K562 (cell line): ENCODE measurements at places on chromosomes 1 and 21. TPM values are rescaled to one million over a fixed set of nuclear protein-coding genes. Genes with fewer than 3 reads are reported as not detected.

The TLR5 gene
- polyA plus RNA-seq, result 2.9 and 3.2 TPM in 2 replicates

The CFAP126 gene
- polyA plus RNA-seq, result not detected in 2 replicates

The NBPF6 gene
- polyA plus RNA-seq, result 4.0 and 4.9 TPM in 2 replicates

The HOOK1 gene
- not detected in 2 replicates for polyA plus RNA-seq

The PIK3C2B gene
- 0.27 and 0.65 TPM in 2 replicates for polyA plus RNA-seq

The SGIP1 gene
- not detected in 2 replicates for polyA plus RNA-seq

The RGS13 gene
- not detected in 2 replicates for polyA plus RNA-seq

The REN gene
- polyA plus RNA-seq, result 1.9 and 2.0 TPM in 2 replicates

DNA sequence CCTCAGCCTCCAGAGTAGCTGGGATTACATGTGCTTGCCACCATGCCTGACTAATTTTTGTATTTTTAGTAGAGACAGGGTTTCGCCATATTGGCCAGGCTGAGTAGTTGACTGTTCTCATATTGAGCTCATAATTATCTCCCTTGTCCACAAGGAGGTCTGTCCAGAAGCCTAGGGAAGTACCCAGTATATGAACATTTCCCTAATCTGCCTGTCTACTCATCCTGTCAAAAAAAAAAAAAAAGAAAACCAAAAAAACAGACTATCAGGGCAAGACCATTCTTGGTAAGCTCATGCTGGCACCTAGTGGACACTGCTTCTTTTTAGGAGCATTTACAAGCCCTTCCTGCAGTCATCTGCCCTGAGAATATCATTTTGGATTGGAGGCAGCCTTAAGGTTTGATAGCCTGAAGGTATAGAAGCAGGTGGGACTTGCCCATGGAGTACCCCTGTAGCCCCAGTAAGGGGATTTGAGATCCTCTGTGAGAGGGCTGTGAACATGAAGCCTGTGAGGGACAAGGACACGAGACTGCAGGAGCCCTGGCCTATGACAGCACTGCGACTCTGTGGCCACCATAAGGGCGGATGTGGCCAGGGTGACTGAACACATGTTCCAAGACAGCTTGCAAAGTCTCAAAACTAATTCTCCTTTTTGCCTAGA, 10.8 kb upstream of the DUSP12 start:
- peak; percentile 88 for DNase-seq

GRCh38 chr1:95994643-95995042, 726.9 kb upstream of the PTBP2 start:
- no peak for DNase-seq

DNA sequence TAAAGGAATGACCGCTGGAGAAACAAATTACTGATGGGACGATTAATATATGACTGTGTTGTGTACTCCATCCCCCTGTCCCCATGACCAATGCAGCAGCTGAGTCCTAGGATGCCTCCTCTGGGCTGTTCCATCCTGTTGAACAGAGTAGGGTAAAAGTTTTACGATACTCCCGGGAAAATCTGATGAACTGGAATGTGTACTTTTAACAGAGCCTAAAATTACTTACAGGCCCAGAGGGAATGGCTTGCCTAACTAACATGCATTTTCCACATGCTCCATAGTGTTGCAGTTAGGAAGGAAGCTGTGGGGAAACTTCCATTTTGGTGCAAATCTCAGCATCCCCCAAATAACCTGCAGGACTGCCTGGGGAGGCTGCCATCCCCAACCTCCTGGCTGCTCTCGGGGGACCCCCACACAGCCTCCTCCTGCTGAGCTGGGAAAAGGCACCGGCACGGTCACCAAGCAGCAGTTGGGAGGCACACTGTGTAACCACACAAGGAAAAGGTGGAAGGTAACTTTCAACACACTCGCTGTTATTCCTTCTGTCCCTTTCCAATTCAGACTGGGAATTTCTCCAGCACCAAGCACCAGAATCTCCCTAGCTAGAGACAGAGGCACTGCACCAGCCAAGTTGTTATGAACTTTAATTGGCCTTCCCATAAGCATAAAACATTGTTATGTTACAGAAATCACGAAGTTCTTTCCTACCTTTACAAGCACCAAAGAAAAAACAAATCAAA, 97.2 kb downstream of the BCAR3 start:
- DNase-seq, result no peak

- DNase-seq, result no peak
Measured at GRCh38 chr1:112911506-112912220, 44.3 kb downstream of the SLC16A1 start.

GRCh38 chr1:220772846-220773245, 13.9 kb upstream of the MTARC1 start:
- DNase-seq, result no peak

- no peak for DNase-seq
Measured at GRCh38 chr21:44000360-44000759, 11.7 kb upstream of the TRAPPC10 start.

- peak; percentile 65 for DNase-seq
Measured at GRCh38 chr21:44846485-44847260, 26.8 kb downstream of the PTTG1IP start.

GRCh38 chr1:156841295-156841855, 17.5 kb downstream of the INSRR start:
- DNase-seq, result no peak

DNA sequence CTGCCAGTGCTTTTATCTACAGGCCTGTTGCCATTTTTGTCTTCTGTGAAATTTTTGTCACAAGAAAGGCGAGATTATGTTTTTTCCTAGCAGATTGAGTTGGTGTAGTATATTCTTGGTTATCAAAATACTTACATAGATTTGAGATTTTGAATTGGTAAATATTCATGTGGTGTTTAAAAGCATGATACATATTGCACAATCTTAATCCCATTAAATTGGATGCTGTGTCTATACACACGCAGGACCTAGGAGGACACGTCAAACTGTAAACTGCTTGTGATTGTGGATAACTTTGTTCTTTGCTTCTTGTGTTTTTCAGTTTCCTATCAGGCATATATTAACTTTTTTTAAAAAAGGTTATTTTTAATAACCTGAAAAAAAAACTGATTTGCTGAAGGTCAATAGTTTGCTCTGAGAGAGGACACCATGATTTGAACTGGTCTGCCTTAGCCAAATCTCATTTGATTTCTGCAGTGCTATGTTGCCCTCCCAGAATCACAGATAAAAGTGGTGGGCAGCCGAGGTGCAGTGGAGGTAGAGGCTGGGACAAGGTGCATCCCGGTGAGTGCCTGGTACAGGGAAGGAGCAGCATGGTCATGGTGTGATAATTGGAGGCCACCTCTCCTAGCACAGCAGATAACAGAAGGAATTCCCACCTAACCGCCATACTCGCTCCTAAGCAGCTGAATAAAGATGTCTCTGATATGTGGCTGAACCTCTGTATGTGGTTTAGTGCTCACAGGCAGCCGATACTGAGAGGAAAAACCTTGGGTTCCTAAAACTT, 76.7 kb downstream of the LRRC8D start:
- no peak for DNase-seq

DNA sequence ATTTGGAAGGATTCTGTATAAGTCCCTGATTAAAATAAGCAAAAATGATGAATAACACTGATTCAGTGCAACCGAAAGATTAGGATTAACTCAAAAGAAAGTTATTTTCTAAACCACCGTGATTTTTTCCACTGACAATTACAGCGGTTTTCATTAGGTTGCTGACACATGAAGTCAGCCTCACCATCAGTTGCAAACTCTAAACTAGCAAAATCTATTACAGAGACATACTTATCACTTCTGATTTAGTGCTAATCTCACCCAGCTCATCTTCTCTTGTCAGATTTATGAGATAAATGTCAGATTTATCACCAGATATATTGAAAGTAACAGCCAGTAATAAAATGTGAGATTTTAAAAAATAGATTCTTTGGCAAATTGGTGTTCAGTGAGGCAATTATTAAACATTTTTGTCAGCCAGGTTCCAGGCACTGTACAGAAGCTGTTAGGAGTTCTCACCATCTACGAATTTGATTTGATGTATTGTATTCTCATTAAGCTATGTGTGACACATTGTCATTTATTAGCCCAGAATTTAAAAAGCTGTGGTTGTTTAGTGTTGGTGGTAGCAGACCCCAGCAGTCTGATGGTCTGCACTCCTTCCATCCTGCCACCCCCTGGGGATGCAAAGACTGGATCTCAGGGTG, 37.3 kb upstream of the LGALS8 start:
- no peak for DNase-seq

DNA sequence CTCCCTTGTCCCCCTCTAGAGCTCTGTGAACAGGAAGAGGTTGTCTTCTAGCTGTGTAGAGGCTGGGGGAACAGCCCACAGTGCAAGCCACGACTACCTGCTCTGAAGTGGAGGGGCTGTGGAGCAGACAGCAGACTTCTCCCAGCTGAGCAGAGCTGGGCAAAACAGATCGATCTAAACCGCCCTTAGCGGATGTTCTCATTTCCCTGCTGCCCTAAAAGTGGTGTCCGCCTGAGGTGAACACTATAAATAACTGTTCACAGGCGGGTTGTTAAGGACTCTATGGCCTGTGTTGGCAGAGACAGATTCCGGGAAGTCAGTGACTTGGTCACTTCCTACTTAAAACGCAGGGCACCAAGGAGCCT, 203.2 kb downstream of the RHOU start:
- no peak for DNase-seq

DNA sequence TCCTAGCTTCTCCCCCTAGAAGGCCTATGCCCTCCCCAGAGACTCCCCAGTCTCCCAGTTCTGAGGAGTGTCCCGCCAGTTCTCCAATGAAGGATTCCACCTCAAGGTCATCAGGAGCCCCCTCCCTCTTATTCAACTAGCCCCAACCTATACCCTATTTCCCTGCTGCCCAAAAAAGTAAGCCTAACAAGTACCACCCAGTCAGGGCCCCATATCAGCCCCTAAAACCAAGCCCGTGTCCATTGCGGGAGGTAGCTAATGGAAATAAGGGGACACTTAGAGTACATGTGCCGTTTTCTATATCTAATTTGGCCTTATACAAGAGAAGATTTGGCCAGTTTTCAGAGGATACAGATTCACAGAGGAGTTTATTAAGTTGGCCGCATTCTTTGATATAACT, 416.2 kb downstream of the MATN1 start:
- no peak for DNase-seq

- no peak for DNase-seq
Measured at GRCh38 chr1:222299524-222299923, 248.4 kb downstream of the HHIPL2 start.

DNA sequence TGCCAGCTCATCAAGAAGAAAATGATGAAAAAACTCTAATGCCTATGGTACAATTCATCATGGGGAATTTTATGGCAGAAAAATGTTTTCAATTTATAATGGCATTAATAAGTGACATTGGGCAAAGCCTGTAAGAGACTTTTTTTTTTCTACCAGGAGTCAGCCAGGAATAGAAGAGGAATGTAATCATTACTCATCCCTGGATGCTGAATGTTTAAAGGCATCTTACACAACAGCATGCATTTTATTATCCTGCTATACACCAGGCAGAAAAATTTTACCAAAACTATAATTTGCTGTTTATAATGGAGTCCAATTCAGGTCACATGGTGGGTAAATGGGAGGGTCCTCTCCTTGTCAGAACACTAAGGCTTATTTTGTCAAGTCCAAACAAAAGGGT, 189.9 kb upstream of the BEND5 start:
- no peak for DNase-seq

DNA sequence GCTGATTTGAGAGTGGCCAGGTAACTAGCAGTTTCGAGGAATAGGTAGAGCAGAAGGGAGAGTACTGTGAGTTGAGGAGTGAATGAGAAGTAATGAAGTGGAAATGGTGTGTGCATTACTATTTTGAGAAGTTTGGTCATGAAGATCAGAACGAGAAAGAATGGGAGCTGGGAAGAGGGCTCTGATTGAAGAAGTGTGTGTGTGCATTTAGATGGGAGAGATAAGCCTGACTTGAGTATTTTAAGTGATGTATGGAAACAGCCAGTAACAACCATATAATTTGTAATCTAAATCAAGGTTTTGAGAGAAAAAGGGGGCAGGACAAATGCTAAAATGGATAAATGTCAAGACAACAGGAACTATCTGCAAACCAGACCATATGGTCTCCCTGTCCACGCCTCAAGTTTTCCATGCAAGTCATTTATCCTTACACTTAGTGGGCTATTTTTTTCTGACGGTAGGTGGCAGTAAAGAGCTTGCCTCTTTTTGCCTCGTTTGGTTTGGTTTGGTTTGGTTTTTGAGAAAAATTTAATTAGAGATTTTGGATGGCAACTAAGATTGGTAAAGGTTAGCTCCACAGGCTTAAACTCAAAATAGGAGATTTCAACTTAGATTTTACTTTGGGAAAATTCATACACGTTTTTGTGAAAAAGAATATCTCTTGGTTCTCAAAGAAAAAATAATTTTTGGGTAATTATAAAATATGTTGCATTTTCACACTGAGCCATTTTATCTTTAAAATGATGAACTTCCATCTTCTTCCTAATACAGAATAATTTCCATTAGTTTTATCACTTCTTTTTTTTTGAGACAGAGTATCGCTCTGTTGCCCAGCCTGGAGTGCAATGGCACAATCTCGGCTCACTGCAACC, 9.5 kb upstream of the B3GALNT2 start:
- DNase-seq, result peak; percentile 54

- DNase-seq, result no peak
Measured at GRCh38 chr1:21205416-21205815, 28.7 kb upstream of the EIF4G3 start.

DNA sequence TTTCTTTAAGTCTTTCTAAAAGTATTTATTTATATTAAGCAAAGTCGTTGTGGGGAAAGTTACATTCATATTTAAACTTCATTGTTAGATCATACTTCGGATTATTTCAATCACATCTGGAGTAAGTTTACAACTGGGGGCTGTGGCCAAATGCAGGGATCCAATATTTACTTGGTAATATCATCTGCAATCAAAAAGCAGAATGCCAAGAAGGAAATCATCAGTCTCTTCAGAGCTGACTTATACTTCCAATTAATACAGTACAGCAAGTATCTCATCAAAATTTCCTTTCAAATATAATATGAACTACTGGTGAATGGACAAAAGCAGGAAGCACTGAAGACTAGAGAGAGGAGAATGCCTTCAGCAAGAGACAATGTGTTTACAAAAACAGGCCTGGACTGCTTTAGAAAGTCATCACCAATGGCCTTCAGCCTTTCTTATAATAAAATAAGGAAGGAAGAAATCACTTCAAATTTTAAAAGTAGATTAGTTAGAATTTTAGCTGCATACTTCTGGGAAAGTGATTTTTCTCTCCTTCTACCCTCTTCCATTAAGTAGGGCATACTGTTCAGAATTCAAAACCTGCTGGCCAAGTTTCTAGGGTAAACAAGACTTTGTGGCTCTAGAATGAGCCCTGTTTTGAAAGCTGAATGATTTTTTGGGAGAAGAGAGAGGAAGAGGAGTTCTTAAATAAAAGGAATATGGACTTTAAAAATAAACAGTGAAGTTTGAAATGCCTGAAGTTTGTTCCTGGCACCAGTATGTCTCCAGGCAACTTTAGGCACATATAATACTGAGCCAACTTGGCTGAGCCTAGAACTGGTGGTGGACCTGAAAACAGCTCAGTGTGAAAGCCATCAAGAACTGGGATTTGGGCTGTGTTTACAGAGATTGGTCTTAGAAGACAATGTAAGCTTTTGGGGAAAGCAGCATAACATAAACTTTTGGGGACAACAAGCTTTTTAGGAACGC, 22.2 kb upstream of the MYOC start:
- DNase-seq, result no peak
